NCI-H226 (cell line): ENCODE measurements at places on chromosomes 3 and 15.

- no peak for DNase-seq
These were observed 82.0 kb upstream of the MYRIP start for GRCh38 chr3:39727415-39727814.

DNA sequence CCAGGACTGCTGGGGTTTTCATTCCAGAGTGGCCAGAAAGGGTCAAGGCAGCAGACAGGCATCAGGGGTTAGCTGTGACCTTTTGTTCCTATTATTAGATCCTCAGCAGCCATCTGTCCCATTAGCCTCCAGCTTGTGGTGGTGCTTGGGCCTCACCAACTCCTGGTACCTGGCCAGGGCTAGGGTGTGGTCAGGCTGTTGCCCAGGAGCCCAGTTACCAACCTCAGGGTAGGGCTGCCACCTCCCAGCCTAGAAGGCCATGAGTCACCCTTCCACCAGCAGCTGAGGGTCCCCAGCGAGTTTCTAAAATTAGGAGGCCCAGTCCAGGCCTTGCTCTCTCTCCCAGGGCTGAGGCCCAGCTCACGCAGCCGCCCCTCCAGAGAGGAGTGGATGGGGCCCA, 12.2 kb downstream of the TMEM43 start:
- DNase-seq, result peak; percentile 39

DNA sequence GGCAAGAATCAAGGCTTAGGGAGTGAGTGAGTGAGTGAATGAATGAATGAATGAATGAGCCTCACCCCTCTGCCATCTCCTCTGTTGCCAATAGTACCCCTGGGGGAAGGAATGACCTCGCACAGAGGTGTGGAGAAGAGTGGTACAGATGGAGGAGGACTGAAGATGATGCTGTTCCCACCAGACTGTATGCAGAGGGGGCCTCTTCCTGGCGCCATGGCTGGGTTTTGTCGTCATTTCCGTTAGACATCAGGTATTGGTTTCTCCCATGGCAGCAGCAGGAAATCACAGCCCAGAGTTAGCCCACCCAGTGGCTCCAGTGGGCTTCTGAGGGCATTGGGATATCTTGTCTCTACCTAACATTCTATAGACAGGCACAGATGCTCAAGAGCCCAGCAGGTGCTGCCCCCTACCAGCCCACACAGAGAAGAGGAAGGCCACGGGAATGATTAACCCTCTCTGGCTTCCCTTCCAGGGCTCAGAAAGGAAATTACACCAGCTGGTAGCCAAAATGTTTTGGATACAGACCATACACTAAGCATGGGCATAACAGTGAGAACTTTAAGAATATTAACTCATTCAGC, 109.8 kb upstream of the SLC6A11 start:
- DNase-seq, result no peak

DNA sequence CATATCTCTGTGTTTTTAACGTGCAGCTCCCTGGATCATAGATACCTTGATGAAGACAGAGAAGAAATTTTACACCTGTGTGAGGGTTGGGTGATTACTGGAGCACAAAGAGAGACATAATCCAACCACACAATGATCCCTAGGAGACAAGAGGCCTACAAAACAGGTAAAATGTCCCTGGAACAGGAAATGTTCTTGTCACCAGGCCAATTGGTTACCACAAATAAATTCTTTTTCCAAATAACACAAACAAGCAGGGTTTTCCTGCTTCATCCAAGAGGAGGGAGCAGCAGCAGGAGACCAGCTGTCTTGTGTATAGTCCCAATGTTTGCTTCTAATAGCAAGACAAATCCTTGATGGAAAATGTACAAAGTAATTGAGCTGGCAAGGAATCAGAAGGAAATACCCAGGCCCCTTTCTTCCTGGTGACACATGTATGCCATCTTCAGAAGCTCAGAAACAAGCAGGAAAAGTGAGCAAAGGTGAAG, 1.4 kb downstream of the MGLL start:
- no peak for DNase-seq

DNA sequence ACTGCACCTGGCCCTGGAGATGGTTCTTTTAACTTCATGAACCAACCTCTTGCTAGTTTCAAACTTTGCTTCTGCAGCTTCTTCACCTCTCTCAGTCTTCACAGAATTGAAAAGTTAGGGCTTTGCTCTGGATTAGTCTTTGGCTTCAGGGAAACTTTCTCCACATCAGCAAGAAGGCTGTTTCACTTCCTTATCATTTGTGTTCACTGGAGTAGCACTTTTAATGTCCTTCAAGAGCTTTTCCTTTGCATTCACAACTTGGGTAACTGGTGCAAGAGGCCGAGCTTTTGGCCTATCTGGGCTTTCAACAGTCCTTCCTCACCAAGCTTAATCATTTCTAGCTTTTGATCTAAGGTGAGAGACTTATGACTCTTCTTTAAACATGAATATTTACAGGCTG, 15.7 kb upstream of the TM2D3 start:
- DNase-seq, result no peak
